A549 (cell line): ENCODE measurements at places on chromosomes 6 and 20. TPM values are rescaled to one million over a fixed set of nuclear protein-coding genes. Genes with fewer than 3 reads are reported as not detected.

Gene BHLHE23
- polyA plus RNA-seq, result not detected in 3 replicates

DNA sequence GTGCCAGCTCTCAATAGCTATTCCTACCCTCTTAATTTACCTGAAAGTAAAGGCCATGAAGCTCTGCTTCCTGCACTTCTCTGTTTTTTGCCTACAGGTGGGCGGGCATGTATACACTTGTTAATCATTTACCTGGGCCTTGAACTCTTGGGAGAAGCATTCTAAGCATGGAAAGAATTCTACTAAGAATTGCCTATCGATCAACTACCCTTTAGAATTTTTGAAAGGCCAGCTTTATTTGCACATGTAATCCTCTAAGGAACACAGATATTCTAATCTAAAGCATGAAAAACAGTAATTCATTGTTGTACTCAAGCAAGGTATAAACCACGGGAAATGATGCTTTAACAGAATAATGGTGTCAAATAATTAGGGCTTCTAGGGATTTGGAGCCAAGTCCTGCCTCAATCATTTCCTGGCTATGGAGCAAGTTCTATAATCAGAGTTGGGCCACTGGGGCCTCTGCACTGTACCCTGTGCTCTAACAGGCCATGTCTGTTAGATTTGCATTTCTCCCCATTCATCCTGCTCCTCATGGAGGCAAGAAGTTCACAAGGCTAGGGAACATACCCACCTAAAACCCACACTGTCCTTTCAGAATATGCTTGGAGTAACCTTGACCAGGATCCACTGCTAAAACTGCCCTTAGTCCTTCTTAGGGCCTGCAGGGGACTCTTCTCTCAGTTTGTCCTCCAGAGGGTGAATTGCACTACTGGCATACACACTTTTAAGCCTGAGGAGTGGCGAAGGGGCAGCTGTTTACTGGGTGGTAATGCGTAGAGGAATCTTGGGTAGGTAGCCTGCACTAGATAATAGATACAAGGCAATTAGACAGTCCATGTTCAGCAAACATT is 276.4 kb upstream of the JAG1 start:
- no peak for DNase-seq

- DNase-seq, result peak; percentile 94
Observed at GRCh38 chr20:10217721-10218410, 764 bp upstream of the SNAP25 start.

GRCh38 chr20:19045371-19045770 is 167.1 kb upstream of the SLC24A3 start:
- DNase-seq, result no peak

Gene SLC13A3
- polyA plus RNA-seq, result 0.19 TPM in 1 of 3 replicates, not detected in the others

DNA sequence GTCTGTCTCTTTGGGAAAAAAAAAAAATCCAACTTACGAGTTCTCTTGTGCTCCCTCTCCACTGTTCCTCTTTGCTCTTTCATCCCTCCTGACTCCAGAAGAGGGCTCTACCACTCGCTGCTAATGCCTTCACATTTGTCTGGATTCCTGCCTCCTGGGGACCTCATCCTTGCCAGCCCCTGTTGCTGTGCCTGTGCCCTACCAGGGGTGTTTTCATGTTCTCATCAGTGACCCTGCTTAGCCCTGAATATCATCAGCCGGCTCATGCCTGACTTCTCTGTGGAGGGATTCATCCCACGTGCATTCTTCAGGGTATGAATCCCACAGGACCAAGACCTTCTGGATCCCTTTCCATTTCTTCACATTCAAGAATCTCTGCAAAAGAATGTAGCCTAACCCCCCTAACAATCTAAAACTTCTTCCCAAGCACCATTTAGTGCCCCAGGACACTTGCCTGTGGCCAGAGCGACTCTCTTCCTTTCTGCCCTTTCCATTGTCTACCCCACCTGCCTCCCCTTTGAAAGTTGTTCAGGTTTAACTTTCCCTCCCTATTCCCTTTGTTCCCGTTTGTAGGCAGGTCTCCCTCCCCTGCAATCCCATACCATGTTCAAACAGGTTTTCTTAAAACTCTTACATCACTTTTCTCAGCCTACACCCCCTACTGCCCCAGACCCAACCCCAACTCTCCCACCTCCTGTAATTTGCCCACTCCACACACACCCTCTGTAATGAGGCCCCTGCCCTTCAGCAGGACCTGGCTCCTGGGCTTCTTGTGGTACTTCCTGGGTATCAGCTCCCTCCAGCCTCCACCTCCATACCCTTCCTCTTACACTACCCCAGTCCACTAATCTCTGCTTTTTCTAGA is 50.2 kb downstream of the RREB1 start:
- no peak for DNase-seq

Gene EIF6
- 292 to 337 TPM (median 294 TPM) in 3 replicates for polyA plus RNA-seq

- no peak for DNase-seq
Observed at GRCh38 chr6:27275025-27275956, 27.8 kb downstream of the PRSS16 start.

GRCh38 chr6:111782887-111783466 is 90.3 kb downstream of the FYN start:
- no peak for DNase-seq

Gene KHDC1
- 4.5 to 4.7 TPM (median 4.5 TPM) in 3 replicates for polyA plus RNA-seq

Gene LBP
- 0.62 to 1.3 TPM (median 1.0 TPM) in 3 replicates for polyA plus RNA-seq

- DNase-seq, result no peak
Observed at GRCh38 chr6:42860481-42860880, 18.9 kb upstream of the RPL7L1 start.

DNA sequence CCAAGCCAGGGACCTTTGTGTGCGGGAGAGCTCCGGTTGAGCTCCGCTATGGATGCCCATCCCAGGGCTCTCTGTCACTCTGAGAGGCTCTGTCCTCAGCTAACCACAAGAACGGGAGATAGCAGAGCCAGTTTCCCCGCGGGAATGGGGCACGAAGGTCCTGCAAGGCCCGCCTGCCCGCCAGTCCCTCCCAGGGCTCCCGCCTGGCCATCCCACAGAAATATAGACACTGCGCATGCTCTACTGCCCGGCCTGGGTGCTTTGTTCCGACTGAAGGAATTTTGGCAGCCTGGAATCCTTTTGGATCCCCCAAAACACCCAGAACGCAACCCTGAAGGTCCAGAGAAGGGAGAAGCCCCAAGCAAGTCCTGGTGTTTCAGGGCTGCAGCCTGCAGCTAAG is 8.6 kb upstream of the DEFB110 start:
- no peak for DNase-seq

GRCh38 chr20:21125072-21125848 is 622 bp upstream of the KIZ start:
- DNase-seq, result peak; percentile 76

GRCh38 chr6:44257025-44257752 is at the start of gene SLC35B2:
Gene SLC35B2, minus strand, starts transcription at chr6:44257528. Its CDS starts 118 bp downstream, at chr6:44257410.
- DNase-seq, result peak; percentile 48
